ENCODE measurements at places on chromosomes 6 and 20. TPM values are rescaled to one million over a fixed set of nuclear protein-coding genes. Genes with fewer than 3 reads are reported as not detected.

Gene MYLK2
- polyA plus RNA-seq = 0.23 TPM

Gene TBC1D22B
- 9.1 TPM for polyA plus RNA-seq

Gene SMOC2
- 3.5 TPM for polyA plus RNA-seq

Gene PKIB
- 128 TPM for polyA plus RNA-seq

Gene SPATS1
- not detected for polyA plus RNA-seq

Gene HLA-DQB2
- 0.37 TPM for polyA plus RNA-seq

Gene CDC5L
- polyA plus RNA-seq = 27.0 TPM

Gene ENPP3
- polyA plus RNA-seq = not detected

Gene TCP11
- 0.21 TPM for polyA plus RNA-seq

Gene GINS1
- 31.7 TPM for polyA plus RNA-seq

Gene HLA-DQA2
- polyA plus RNA-seq = not detected

Gene GSS
- polyA plus RNA-seq = 34.0 TPM

Gene SPINT4
- polyA plus RNA-seq = not detected

Gene TPMT
- 15.5 TPM for polyA plus RNA-seq

DNA sequence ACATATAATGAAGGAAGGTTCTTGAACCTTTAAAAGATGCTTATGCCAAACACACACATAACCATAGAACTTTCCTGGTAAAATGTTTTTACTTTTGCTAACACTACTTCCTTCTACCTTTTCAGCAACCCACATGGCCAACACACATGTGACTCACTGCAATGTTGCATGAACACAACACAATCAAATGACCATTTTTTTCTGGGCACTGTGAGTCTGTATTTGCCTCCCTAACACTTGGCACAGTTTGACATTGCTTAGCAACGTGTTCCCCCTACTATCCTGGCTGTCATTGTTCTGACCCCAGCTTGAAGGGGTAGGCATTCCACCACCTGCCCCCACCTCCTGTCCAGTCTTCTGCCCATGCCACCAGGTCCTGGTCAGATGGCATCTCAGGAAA is 204.8 kb upstream of the PRND start:
- no peak for DNase-seq

DNA sequence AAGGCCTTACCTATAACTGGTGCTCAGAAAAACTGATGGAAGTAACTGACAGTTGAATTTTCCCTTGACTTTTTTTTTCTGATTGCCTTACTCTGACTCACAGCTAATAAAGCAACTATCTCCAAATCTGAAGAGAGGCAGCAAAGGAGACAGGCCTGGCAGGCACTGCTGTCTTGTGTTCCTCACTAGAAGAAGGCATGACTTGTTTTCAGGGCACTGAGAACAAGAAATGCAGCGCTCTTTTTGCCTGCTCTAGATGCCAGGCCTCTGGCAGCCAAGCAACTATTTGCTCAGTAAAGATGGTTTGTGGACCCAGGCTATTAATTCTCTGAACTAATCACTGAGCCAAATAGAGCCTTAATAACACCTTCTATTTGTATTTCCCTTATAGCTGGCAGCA is 155.1 kb downstream of the PRDM13 start:
- DNase-seq = no peak

DNA sequence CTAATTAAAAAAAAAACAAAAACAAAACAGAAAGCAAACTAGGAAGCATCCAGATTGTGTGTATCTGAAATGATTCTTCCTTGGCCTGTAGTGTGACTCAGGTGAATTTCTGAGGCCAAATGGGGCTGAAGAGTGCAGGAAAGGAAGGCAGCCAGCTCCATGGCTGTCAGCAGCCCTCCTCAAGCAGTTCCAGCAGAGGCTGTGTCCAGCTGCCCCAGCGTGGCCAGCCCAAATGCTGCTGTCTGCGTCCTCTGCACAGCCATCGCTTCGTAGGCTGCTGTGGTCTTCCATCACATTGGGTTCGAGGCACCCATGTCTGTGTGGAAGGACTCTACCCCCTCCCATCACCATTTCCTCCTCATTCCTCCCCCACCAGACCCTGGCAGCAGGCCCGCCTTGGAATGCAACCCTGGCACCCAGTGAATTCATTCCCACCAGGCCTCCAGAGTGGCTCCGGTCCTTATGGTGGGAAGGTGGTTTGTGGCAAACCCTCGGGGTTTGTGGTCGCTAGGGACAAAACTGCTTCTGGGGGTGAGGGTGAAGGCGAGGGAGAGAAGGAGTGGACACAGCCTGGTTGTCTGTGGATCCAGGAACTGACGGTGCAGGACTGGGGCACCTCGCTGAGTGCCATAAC is 81.5 kb downstream of the MYLK4 start:
- DNase-seq = no peak

GRCh38 chr6:45003387-45003786 is 324.7 kb upstream of the RUNX2 start:
- no peak for DNase-seq

DNA sequence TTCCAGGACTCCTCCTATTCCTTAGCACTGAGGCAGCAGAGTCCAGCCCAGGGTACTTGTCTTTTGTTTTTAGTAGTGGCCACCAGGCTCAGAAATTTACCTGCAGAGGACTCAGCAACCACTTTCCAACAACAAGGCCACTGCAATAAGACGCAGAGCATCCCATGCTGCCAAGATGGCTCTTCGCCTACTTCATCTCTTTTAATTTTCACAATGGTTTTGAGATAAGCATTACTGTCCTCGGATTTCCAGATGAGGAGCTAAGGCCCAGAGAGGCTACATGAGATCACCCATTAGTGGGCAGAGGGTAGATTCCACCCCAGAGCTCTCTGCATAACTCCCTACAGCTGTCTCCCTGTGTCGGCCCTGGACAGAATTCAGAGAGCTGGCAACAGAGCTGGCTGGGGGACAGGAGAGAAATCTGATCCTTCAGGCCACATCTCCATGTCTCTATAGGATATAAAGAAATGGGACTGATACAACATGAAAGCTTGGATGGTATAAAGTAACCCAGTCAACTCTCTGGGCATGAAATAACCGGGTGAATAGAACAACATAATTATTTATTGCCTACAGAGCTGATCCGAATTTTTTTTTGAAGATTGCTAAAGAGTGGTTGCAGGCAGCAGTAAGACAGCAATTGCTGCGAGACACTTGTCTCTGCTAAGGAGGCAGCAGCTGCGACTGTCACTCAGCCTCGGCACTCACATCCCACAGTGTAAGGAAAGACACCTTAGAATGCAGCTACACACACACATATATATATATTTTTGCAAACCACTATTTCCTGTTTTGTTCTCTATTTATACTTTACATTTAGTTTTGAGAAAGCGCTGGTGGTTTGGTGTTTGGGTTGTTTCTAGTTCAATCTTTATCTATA is 37.2 kb downstream of the SCML4 start:
- DNase-seq = no peak

GRCh38 chr6:103081126-103081525 is 1687.6 kb downstream of the GRIK2 start:
- no peak for DNase-seq

- peak; percentile 45 for DNase-seq
Measured at GRCh38 chr20:51381557-51381956, 161.0 kb downstream of the NFATC2 start.

GRCh38 chr6:38354037-38354381 is 285.7 kb downstream of the BTBD9 start:
- DNase-seq = no peak

GRCh38 chr6:137258170-137258569 is 39.0 kb upstream of the IFNGR1 start:
- DNase-seq = no peak

- DNase-seq = no peak
Measured at GRCh38 chr6:80363501-80364122, 257.1 kb downstream of the BCKDHB start.

DNA sequence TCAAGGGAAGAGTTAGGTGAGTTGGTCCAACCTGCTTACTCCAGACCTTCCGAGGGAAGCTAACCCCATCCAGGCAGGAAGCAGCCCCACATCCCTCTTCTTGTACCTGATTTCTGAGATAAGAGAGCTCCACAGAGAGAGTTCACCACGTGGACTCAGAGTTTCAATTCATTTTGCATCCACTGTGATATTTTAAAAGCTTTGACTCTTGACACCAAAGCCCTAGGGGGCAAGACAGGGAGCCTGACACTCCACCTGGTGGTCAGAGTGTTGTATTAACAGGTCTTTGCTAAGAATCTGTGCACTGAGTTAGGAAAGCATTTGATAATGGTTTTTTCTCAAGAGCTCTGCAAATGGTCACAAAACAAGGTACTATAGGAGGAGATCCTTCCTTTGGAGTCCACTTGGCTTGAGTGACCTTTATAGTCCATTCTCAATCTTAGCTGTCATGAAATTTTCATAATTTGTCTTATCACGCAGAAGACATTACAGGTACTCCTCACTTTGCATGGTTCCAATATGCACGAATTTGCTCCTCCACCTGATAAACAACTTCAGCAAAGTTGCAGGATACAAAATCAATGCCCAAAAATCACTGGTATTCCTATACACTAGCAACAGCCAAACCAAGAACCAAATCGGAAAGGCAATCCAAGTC is 56.2 kb upstream of the RIPOR2 start:
- DNase-seq = peak; percentile 84

GRCh38 chr6:12136905-12137304 is 124.8 kb downstream of the HIVEP1 start:
- DNase-seq = no peak

DNA sequence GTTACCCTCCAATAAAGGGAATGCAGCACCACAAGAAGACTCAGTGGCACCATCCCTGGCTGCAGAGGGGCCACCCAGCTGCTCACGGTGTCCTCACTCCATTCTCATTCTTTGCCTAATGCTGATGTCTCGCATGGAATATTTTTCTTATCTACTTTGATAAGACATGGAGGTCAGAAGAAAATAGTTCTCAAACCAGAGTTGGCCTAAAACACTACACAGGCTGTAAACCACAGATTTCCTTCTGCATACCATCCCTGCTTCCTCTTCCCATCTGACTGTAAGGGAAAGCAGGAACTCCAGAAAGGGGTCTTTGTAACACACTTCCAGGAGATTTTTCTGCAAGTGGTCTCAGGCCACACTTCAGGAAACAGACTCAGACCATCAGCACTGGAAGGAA is 43.1 kb upstream of the CD93 start:
- DNase-seq = no peak

GRCh38 chr6:57305761-57306160 is 11.7 kb upstream of the PRIM2 start:
- no peak for DNase-seq

DNA sequence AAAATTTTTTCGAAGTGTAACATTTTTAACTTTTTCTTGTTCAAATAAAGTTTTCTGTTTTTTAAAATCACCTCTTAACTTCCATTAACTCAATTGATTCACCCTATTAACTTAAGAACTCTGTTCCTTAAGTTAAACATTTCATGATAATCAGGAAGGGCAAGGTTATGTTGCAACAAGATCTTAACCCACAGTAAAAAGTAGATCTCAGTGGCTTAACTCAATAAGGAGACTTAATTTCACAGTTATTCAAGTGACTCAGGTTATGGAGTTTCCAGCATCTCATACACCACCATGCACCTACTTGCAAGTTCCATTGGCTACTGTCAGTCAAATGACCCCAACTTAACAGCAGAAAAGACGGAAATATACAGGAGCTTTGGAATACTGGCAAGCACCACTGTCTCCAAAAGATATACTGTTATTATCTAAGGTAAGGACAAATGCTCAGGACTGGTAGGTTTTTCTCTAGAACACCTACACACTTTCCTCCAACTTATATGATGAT is 11.2 kb downstream of the HLA-DQB1 start:
- no peak for DNase-seq

DNA sequence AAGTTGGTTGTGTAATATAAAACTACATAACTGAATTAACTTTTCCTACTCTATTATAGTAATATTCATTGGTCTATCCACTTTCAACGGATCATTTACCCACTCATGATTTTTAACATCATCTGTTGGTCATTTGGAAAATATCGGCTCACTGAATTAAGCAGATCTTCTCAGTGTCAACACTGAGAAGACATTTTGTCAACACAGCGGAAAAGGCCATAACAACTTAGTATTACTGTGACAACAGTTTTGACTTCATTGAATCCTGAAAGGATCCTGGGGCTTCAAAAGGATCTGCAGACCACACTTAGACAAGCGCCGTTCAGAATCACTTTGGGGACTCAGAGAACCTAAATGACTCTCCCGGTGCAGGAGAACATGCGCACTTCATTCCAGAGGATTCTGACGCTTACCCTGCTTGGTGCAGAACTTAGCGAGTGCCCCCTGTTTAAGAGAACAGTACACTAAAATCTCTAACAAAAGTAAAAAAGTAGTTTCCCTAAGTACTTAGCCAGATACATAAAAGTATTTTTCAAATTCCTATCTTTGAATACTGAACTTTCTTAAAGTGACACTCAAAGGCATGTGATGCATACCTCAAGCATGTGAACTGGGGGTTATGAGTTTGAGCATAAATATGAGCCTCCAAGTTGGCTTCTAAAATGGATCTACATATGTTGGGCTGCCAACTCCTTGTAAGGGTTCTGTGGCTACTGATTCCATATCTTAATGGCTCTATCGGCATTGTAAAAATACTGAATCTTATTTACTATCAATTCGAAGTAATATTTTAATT is 4.0 kb downstream of the ZBTB2 start:
- no peak for DNase-seq

DNA sequence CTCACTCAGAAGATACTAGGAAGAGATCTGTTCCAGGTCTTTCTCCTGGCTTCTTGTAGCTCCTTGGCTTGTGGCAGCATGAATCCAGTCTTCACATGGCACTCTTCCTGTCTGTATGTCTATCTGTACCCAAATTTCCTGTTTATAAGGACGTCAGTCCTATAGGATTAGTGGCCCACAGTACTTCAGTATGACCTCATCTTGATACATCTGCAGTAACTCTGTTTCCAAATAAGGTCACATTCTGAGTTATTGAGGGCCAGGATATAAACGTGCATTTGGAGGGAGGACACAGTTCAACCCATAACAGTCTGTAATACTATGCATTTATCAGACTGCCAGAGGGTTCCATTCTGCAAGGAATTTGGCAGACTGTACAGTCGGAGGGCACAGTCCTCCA is 57.6 kb upstream of the DYNLRB1 start:
- no peak for DNase-seq

GRCh38 chr6:138258991-138259390 is 40.7 kb upstream of the PBOV1 start:
- DNase-seq = no peak

- no peak for DNase-seq
Measured at GRCh38 chr6:149898966-149899365, 1.1 kb upstream of the RAET1E start.

- no peak for DNase-seq
Measured at GRCh38 chr6:20113649-20114224, 98.5 kb downstream of the MBOAT1 start.

- DNase-seq = peak; percentile 67
Measured at GRCh38 chr6:159875194-159875593, 15.6 kb upstream of the MAS1 start.

DNA sequence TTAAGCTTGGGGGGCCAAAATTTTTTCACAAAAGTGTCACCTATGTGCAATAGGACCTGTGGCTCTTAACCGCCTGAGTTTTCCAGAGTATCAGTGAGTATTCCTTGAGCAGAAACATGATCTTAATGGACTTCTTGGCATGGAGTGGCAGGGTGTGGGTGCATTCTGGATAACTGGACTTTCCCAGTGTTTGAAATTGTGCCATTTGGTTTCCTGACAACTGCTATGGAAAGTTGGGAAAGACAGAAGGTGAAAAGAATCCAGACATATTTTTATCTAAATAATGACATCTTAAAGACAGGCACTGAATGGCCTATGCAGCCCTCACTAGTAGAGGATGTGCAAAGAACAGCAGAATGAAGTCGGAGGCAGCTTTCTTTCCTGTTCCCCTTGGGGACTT is 34.3 kb upstream of the ADTRP start:
- no peak for DNase-seq

Data from GM23338 (cell line).